ENCODE measurements at places on chromosomes 1 and 21.

GRCh38 chr1:223755992-223756775 lies 43.8 kb downstream of the CAPN2 start:
- DNase-seq, result no peak

DNA sequence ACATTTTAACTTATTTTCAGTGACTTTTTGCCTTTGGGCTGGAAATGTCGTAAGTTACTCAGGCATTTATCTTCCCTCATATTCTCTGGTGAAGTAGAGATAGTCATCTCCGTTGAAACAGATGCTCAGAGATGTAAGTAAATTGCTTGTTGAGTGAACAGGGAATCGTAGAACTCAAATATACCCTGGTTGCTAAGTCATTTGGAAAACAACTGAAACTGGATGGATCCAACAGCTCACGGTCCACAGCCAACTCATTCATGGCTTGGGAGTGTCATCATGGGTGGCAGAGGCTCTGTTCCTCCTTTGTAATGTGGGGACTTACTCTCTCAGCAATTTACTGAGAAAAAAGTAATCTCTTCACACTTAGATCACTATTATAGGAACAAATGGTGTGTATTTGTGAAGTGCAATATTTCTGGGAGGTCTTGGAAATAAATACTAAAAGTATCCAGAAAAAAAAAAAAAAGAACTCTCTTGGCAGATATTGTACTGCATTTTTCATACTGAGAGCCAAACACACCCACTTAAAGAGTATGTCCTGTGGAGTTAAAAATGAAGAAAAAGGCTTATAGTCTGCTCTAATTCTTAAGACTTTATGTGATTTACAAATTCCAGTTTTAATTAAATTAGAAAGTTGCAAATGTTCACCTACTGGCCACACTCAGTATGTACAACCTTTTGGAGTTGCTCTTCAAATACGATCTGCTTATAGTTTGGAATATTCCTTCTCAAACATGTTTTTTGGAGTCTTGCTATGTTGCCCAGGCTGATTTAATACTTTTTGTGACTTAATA lies 107.4 kb downstream of the LEPR start:
- DNase-seq, result no peak

DNA sequence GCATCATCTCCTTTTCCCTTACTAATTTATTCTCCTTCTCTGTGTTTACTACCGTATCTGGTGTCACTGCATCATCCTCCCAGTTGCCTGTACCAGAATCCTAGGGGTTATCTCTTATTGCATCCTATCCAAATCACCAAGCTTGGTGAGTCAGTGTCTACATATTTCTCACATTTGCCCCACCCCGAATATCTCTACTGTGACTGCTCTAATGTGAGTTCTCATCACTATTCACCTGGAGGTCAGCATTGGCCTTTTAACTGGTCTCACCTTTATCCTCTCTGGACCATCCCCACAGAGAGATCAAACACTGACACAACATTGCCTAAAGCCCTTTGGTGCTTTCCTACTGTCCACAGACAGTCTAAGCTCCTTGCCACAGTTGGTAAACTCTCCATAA lies 45.7 kb upstream of the ZNF648 start:
- DNase-seq, result no peak

DNA sequence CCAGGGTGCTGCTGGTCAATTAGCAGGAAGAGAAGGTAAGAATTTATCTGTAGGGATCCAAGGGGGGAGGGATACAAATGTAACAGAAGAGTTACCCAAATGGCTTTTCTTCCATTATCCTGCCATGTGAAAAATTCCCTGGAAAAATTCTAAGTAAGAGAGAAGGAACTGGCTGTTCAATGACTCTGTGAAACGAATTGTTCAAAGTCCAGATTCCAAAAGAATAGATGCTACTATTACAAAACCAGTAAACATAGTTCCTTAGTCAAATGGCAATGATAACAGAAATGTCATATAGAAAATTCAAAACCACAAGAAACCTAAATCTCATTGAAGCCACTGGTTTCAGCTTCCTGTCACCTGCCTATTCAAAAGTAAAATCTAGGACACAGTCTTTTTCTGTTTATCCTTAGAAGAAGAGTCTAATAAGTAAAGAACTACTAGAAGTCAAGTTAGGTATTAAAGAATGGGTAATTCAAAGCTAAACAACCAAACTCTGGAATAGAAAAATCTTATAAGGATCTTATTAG lies 102.6 kb downstream of the ZNF644 start:
- no peak for DNase-seq
